Dorsolateral prefrontal cortex (tissue), 122 donors: ENCODE measurements at places on chromosomes 3 and 15.

DNA sequence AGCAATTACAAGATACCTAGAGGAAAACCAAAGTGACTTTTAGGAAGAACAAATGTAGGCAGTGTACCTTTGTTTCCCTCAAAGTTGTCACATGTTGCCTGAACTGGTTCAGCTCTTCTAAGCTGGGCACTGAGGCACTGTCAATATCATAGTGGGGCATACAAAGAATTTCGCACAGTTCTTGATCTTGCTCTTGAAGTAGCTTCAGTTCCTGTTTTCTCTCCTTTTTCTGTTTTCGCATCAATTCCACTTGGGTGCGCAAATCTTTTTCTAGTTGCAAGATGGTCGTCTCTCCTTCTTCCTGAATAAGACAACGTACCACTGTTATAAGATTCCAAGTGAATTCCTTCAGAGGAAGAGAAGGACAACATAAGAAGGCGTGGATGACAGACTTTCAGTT is 12.7 kb downstream of the PRC1 start:
- DNase-seq, result no peak

- DNase-seq, result no peak
These were observed 140.9 kb downstream of the NTRK3 start for GRCh38 chr15:88115486-88116152.

- DNase-seq, result no peak
These were observed 422.6 kb downstream of the MECOM start for GRCh38 chr3:169240786-169241486.

DNA sequence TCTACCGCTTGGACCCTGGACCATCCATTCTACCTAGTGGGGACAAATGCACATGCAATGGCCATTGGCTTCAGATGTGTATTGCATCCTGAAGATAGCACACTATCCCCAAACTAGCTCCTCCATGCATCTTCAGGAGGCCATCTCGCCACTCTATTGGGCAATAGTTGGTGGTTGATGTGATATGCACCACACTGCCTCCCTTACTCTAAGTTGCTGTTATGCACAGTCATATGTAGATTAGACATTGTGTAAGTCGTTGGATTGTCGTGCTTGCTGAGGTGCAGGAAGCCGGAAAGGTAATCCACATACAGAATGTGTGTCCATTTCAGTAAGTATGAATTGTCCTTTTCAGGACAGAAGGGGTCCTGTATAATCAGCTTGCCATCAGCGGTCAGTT is 26.7 kb upstream of the PLA2G4D start:
- no peak for DNase-seq

DNA sequence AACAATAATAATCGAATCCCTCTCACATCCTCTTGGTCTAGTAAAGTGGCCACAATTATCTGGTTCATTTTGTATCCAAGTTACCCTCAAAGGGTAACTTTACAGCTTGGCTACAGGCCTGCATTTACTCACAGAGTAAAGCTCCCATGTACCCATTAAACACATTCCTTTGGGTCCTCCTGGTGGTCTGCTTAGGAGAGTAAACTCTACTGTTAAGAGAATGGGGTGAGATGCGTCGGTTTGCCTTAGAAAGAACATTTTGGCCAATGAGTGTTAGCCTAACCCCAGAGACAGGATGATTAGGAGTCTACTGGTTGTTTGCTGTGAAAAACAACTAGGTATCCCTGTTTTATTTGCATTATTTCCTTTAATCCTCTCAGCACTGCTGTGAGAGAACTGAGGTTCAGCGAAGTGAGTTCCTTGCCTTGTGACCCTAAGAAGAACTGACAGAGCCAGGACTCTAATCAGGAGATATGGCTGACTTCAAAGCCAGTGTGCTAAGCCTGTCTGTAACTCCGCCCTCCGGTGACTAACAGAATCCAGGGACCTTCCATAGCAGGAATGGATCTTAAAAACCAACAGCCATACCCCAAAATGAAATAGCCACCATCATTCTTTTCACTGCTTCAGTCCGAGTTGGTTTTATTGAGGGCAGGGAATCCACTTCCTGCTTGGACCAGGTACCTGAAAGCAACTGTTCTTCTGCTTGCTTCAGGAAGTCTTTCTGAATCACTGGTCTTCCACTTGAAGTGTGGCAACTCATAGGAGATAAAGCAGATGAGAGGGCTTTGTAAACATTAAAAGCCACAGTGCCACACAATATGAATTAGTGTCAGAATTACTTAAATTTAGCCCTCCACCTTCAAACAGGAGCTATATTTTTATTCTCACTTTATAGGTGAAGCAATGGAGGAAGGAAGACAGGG is 317.3 kb upstream of the WNT5A start:
- no peak for DNase-seq

- DNase-seq, result no peak
These were observed 12.1 kb downstream of the ARPP19 start for GRCh38 chr15:52556524-52557273.

GRCh38 chr3:47103619-47104018 is 60.3 kb downstream of the SETD2 start:
- no peak for DNase-seq

- DNase-seq, result no peak
These were observed 59.5 kb downstream of the SCN11A start for GRCh38 chr3:38992117-38992760.

- no peak for DNase-seq
These were observed 2.7 kb downstream of the CSK start for GRCh38 chr15:74784426-74785193.

- no peak for DNase-seq
These were observed 34.3 kb downstream of the CCR3 start for GRCh38 chr3:46276497-46277099.

- no peak for DNase-seq
These were observed 31.6 kb downstream of the ISL2 start for GRCh38 chr15:76368122-76368621.

- DNase-seq, result no peak
These were observed 27.5 kb upstream of the CORO2B start for GRCh38 chr15:68551296-68551635.

GRCh38 chr3:182697345-182697919 is 95.9 kb upstream of the ATP11B start:
- no peak for DNase-seq

DNA sequence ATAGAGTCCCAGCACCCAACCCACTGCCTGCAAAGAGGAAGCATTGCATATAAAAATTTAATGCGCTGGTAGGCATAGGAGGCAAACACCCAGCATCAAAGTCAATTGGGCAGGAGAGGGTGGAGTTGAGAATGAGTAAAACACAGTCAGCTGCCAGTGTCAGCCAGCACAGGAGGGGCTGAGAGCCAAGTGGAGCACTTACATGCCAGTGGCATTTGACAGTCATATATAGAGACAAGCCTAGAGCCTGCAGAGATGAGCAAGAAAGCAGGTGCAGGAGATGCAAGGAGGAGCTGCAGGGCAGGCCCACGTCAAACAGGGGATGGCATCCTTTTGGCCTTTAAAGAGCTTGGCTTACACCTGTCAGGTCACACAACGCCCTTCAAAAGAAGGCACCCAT is 27.6 kb upstream of the ZFAND6 start:
- no peak for DNase-seq

DNA sequence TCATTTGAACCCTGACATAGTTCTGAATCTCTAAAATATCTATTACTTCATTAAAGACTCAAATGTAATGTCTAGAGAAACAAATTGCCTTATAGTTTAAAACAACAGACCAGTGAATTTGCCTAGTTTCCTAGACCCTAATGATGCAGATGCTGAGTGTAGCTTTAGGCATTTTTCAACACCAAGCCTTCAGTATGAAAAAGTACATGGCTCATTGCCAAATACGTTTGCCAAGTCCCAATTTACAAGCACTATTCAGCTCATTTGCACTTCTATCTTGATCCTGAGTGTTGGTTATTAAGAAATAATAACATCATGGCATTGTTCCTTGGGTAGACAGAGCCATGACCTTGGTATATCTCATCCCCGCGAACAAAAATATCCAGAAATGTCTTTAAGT is 46.8 kb downstream of the EOMES start:
- no peak for DNase-seq

GRCh38 chr15:82900511-82901060 is 51.9 kb downstream of the HOMER2 start:
- DNase-seq, result no peak

DNA sequence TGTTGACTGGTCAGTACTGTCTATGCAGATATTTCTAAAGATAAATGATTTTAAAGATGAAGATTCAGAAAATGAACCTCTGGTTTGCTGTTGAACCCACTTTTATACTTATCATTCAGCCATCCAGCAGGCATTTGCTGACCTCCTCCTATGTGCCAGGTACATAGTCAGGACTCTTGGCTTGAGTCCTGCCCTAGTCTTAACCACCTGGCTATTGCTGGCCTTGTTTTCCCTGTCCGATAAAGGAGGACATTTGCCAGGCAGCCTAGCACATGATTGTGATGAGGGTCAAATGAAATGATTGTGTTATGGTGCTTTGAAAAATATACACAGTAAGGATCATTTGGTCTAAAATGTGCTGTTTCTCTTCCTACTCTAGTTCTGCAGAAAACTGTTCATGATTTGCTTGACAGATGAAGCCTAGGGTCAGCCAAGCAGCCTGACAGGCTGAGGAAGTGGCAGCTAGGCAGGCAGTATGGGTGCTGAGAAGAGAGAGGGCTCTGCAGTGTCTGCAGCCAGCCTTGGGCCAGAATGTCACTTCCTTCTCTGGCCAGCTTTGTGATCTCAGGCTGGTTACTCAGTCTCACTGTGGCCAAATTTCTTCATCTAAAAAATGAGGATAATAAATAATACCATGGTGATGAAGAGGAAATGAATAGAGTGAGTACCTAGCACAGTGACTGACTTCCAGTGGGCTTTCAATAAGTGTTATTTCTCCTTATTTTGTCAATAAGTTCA is 13.8 kb downstream of the EXOSC7 start:
- DNase-seq, result no peak

- DNase-seq, result no peak
These were observed 55.2 kb upstream of the SMAD6 start for GRCh38 chr15:66646799-66647198.

GRCh38 chr3:188641076-188641475 is 487.1 kb downstream of the LPP start:
- no peak for DNase-seq

GRCh38 chr15:100372739-100373119 is 31.0 kb upstream of the ADAMTS17 start:
- DNase-seq, result no peak

DNA sequence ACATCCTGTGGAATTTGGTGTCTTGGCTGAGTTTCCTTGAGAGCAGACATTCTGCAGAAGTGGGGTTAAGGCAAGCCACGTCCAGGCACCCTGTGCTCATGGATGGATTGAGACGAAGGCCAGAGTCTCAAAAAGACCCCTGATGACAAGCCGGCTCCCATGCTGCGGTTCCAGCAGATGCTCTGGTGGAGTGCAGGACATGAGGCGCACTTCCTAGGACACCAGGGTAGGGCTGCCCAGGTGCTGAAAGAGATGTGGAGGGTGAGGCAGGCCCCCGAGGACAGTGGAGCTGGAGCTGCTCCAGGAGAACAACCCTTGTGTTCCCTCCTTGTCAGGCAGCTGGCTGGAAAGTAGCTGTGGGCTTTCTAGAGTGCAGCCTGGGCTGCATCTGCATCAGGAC is 81.0 kb downstream of the ASB7 start:
- DNase-seq, result no peak

DNA sequence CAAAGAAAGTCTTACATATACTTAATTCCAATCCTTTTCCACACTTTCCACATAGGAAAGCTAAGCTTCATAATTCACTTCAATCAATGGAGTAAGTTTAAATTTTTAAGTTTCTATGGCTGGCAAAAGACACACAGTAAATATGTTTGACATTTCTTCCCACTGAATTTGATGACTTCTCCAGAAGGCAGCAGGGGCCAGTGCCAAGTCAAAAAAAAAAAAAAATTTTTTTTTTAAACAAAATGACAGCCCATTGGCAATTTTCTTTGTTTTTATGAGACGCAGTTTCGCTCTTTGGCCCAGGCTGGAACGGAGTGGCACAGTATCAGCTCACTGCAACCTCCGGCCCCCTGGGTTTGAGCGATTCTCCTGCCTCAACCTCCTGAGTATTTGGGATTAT is 28.7 kb downstream of the ATP13A3 start:
- DNase-seq, result no peak

DNA sequence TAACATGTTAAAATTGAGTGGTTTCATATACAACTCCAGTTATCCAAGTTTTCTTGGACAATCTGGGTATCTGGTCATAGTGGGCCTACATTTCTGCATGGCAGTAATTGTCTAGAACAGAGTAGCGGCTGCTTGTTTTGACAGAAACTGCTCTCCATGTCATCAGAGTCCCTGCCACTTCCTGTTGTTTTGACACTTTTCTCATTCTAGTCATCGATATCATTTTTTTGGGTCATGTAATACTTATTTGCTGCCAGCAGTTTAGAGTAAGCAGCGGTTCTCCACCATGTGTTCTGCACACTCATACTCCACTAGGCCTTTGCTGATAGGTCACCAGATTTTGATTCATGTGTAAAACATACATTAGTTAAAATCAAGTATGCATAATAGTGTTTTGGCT is 81.5 kb downstream of the SLC25A26 start:
- no peak for DNase-seq
